CMK (cell line): ENCODE measurements at places on chromosomes 2 and 18.

DNA sequence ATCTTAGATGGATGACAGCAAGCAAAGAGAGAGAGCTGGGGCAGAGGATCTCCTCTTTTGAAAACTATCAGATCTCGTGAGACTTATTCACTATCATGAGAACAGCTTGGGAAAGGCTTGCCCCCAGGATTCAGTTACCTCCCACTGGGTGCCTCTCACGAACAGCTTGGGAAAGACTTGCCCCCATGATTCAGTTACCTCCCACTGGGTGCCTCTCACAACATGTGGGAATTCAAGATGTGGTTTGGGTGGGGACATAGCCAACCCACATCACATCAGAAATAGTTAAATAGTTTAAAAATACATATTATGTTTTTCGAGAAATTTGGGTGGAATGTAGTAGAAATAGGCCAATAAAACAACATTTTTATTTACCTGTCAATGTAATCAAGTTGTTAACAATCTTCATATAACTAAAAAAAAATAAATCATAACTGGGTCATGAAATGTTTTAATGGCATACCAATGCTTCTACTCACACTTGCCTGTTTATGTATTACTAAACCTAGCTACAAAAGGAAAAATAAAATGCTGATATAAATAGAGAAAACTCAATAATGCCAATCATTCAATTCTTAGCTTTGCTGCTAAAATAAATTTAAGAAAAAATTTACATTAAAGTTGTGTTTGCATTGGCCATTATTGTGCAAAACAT, 608.9 kb downstream of the SUCLG1 start:
- no peak for DNase-seq

- no peak for DNase-seq
Measured at GRCh38 chr18:48488388-48488850, 50.4 kb upstream of the CTIF start.

DNA sequence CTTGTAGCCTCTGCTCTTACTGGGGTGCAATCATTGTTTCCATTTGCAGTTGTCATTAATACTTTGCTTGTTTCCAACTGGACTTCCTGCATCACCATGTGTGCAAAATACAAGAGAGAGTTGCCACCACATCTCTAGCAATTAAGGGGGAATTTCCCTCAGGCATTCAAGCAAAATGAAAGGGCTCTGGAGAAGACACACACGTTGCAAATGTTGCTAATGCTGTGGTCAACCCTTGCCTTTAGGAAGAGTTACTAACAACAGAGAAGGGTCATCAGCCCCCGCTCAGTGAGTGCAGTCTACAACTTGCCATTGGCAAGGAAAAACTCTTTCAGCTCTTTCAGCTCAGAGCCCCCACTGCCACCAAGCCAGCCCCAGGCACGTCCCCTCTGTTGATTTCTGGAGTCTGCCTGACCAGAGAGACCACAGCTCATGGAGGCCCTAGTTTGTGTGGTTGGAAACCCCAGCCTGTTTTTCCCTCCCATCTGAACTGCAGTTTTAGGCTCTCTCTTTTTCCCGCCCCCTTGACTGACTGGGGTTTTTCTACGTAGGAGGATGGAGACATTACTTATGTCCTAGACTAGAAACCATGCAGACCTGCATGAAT, 25.9 kb upstream of the GPR45 start:
- DNase-seq, result no peak

GRCh38 chr18:76882146-76882545, 59.8 kb downstream of the ZNF236 start:
- no peak for DNase-seq

DNA sequence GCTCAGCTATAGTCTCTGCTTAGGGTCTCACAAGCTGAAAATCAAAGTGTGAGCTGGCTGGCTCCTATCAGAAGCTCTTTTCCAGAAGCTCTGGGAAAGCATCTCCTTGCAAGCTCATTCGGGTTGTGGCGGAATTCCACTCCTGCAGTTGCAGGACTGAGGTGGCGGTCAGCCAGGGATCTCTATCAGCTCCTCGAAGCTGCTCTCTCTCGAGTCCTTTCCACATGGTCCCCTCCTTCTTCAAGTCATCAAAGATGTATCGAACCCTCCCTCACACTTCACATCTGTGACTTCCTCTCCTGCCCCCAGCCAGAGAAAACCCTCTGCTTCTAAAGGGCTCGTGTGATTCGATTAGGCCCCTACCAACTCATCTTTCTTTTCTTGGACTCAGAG, 141.7 kb downstream of the ZFP36L2 start:
- DNase-seq, result no peak

GRCh38 chr18:41320100-41320499, 634.9 kb upstream of the PIK3C3 start:
- DNase-seq, result no peak

GRCh38 chr2:52536929-52537460, 1230.6 kb upstream of the CHAC2 start:
- DNase-seq, result no peak

- DNase-seq, result peak; percentile 52
Measured at GRCh38 chr2:8469709-8470493, 212.0 kb upstream of the ID2 start.

DNA sequence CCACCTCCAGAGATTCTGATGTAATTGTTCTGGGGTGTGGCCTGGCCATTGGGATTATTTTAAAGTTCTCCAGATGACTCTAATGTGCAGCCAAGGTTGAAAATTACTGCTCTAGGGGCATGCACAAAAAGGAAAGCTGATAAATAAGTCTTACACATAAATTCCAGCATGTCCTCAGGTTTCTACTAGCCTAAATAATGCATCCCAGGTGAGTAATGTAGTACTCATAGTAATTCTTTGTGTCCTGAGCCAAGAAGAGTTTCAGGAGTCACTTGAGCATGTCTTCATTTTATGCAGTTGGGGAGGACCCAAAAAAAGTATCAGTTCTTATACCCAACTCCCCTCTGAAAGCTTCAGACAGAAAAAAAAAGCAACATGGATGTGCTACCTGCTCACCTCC, 130.1 kb upstream of the SP5 start:
- DNase-seq, result no peak

DNA sequence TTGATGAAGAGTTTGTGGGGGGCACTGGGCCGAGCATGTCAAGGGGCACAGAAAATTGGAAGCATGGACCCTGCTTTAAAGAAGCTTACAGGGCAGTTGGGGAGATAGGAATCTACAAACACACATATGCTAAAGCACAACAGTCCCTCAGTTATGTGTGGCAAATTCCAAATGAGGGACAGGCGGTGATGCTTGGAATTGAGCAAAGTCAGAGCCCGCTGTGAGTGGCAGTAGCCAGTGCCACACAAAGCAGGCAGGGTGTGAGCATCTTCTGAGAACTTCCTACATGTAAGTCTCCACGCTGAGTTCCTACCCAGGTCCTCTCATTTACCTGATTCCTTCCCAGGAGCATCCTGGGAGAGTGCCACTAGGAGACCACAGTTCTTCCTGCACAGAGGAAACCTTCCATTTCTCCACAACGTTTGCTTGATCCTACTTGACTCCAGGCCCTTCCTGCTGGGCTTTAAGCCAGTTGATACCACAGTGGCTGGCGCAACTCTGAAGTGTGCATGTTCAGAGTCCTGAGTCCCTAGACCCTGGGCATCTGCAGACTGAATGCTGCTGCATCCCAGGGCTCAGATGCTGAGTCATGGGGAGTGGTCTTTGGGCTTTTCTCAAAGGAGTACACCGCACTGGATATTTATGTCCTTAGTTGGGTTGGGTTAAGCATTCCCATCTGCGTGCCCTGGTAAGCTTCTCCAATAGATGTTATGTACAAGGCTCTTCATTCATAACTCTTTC, 287.3 kb upstream of the REV1 start:
- no peak for DNase-seq

GRCh38 chr2:98732430-98733051, 1.6 kb upstream of the MGAT4A start:
- DNase-seq, result no peak

DNA sequence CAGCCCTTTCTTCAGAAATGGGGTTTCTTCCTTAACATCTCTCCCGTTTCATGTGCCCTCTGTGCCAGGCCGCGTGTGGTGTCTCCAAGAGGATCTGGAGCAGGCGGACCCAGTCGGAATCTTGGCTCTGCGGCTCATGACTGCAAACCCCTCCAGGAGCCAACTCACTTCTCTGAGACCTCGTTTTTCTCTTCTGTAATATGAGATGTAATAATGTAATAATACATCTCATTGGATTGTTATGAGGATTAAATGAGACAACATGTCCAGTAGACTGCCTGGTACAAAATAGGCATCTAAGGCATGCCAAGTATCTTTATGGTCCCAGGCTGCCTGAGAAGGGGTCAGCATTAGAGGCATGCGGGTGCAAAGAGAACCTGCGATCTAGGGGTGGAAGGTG, 221.3 kb upstream of the REV1 start:
- DNase-seq, result no peak

- DNase-seq, result no peak
Measured at GRCh38 chr2:181677912-181678586, 2.3 kb downstream of the NEUROD1 start.

DNA sequence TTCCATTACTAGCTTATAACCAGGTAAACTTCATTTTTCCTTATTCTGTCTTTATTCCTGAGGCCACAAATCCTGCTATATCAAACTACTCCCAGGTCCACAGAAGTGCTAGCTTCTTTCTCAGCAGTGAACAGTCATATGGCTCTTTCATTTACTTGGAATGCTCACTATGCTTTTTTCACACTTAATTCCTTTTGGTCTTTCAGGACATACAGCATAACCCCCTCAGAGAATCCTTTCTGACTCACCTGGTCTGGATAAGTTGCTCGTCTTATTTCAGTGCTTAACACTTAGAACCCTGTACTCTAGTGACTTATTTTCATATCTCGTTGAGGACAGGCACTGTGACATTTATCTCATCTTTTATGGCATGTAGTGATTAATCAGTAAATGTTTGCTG, 325.0 kb upstream of the UBE2E3 start:
- DNase-seq, result no peak

GRCh38 chr2:88024509-88024908, 8.2 kb upstream of the RNU2-63P start:
- no peak for DNase-seq

DNA sequence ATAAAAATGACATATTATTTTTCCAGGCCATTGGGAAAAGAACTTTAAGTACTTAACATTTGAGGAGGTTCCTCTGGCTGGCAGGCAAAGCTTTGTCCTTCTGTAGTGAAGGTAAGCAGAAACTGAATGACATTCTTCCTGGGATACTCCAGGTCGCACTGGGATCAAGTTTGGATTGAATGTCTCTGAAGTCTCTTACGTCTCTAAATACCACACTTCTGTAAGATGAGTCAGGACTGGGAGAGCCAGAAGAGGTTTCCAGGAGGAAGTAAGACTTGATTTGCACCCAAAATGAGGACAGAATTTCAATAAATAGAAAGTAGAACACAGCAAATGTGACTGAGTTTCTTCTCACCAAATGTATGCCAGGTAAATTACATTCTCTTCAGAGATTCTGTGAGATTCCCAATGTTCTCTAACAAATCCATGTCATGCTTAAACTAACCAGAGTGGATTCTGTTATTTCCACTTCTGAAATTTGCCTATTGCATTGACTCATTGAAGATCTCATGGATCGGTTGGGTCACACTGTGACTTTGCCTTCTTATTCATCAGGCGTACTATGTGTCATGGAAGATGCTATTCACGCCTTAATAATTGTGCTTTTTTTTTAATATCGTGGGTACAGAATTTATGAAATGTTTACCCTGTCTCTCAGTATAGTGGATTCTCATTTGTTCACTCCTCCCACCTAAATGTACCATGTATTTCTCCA, 25.5 kb upstream of the VIT start:
- DNase-seq, result no peak

GRCh38 chr2:190404487-190404886, 3.7 kb upstream of the MFSD6 start:
- no peak for DNase-seq

DNA sequence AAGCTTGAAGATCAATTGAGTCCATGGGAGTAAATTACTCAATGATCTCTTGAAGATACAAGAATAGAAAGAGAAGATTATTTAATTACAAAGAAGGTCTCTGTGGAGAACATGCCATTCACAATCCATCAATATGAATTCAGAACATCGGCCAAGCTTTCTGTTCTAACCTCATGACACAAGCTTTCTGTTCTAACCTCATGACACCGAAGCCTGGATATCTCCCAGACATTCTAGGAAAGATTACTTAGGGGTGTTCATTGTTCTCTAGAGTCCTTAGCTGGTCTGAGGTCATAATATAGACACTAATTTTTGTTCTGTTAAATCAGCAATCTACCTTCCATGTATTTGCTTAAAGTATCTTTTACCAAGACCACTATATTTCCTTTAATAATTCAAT, 95.5 kb downstream of the RDH14 start:
- DNase-seq, result no peak

DNA sequence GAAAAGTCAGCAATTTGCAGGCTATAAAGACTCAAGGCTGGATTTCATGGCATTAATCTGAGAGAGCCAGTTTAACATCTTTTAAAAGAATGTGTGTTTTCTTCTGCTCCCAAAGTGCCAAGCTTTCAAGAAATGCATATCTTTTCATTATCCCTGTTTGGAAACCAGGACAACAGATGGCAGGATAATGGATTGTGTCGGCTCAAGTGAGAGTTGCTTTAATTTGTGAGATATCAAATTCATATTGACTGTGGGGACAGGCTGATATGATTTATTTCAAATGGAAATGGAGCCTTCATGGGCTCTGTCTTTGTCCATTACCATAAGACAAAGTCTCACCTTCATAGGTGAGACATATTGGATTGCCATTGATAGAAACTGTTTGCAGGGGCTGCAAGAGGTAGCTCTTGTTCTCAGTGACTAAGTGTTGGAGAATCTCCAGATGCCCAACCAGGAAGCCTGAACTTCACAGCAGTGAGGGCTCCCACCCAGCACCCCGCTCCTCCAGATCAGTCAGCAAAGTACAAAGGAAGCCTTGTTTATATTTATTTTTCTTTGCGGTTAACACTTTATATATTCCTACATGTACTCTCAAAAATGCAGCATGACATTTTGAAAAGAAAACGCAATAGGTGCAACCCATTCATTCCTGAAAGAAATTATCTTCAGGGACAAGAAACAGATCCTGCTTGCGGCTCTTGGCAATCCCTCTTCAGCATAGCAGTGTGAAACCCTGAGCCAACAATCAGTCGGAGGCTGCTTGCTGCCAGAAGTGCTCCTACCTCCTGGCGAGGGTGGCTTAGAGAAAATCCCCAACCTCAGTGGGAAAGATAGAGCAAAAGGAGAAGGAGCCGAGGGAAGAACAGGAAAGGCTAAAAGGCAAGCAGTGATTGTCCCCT, 65.8 kb upstream of the ATL2 start:
- no peak for DNase-seq

GRCh38 chr18:30748541-30748940, 294.0 kb downstream of the DSC3 start:
- DNase-seq, result peak; percentile 11

- DNase-seq, result no peak
Measured at GRCh38 chr2:99910902-99911301, 231.5 kb downstream of the AFF3 start.

- no peak for DNase-seq
Measured at GRCh38 chr18:70415823-70416488, 127.1 kb downstream of the SOCS6 start.
